Body of pancreas (tissue), 4 donors: ENCODE measurements at places on chromosomes 6 and 20. TPM values are rescaled to one million over a fixed set of nuclear protein-coding genes. Genes with fewer than 3 reads are reported as not detected.

DNA sequence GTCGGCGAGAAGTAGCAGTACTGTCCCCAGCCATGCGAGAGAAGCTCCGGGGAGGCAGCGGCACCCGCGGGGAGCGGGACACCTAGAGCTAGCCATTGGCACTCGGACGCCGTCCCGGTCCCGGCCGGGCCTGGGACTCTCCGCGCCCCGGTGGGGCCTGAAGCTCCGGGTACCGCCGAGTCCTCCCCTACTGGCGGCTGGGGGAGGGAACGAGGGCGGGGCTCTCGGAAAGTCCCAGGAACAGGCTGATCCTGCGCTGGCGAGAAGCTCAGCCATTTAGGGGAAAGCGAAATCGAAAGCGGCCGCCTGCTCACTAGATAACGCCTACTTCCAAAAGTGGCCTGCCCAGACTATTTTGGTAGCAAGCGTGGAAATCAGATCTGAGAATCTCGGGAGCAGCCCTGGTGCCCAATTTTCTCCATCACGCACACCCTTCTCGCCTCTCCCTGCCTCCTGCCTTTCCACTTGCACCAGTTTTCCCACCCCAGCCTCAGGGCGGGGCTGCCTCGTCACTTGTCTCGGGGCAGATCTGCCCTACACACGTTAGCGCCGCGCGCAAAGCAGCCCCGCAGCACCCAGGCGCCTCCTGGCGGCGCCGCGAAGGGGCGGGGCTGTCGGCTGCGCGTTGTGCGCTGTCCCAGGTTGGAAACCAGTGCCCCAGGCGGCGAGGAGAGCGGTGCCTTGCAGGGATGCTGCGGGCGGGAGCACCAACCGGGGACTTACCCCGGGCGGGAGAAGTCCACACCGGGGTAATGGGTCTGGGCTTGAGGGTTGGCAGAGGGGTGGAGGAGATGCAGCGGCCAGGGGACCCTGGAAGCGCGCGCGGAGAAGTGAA, at the start of the genes PSMB9 and TAP1:
TSS of gene PSMB9 (plus strand) at position 652 of the 835 bp plus-strand sequence. CDS start at position 690, 38 bp downstream.
TSS of gene TAP1 (minus strand) at position 164 of the 835 bp plus-strand sequence. CDS start at position 96, 68 bp downstream.
- peak within 1 kb of the TSS; percentile 98 for H3K27ac ChIP-seq
- DNase-seq, result peak; percentile 97
- no peaks in the 10 kb centered on the region for H3K36me3 ChIP-seq
- H3K4me1 ChIP-seq, result peaks cover 20% of the 10 kb centered on the region
- no peaks in the 10 kb centered on the region for H3K27me3 ChIP-seq

DNA sequence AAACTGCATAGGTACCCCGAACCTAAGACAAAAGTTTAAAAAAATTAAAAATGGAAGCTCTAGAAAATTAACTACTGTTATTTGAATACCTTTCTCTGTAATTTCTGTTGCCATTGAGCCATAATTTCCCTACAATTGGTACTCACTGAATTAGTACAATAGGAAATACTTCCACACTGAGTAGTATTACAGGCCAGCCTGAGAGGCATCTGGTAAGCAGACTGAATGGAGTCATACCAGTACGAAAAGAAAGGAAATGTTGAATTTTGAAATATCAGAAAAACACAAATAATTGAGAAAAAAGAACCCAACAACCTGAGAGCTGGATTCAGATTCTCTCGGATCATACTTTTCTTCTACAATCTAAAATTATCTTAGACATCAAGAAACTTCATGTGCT, 791.3 kb downstream of the TENT5A start:
- H3K4me3 ChIP-seq, result no peak overlapping the region
- H3K27me3 ChIP-seq, result no peaks in the 10 kb centered on the region
- DNase-seq, result no peak
- H3K4me1 ChIP-seq, result no peaks in the 10 kb centered on the region
- no peaks in the 10 kb centered on the region for H3K36me3 ChIP-seq

- no peaks in the 10 kb centered on the region for H3K36me3 ChIP-seq
- no peaks in the 10 kb centered on the region for H3K4me1 ChIP-seq
- H3K27me3 ChIP-seq, result no peaks in the 10 kb centered on the region
- H3K4me3 ChIP-seq, result no peak overlapping the region
- no peak for DNase-seq
Measured at GRCh38 chr6:78117966-78118365, 465.1 kb downstream of the MEI4 start.

GRCh38 chr20:53934421-53935343, 135.7 kb downstream of the BCAS1 start:
- DNase-seq, result peak; percentile 45
- H3K27ac ChIP-seq, result peak overlapping the region; percentile 62
- no peak overlapping the region for H3K4me3 ChIP-seq
- H3K27me3 ChIP-seq, result no peaks in the 10 kb centered on the region

- peak; percentile 53 for DNase-seq
- H3K4me3 ChIP-seq, result no peak overlapping the region
- H3K27ac ChIP-seq, result peak overlapping the region; percentile 44
Measured at GRCh38 chr20:25294459-25295385, 46.8 kb downstream of the PYGB start.

- no peaks in the 10 kb centered on the region for H3K36me3 ChIP-seq
- DNase-seq, result no peak
- H3K27me3 ChIP-seq, result no peaks in the 10 kb centered on the region
- H3K4me3 ChIP-seq, result no peak overlapping the region
- no peak overlapping the region for H3K27ac ChIP-seq
Measured at GRCh38 chr20:20012541-20012940, 4.6 kb upstream of the NAA20 start.

- no peak overlapping the region for H3K27ac ChIP-seq
- H3K4me1 ChIP-seq, result no peaks in the 10 kb centered on the region
- no peak overlapping the region for H3K4me3 ChIP-seq
- no peaks in the 10 kb centered on the region for H3K27me3 ChIP-seq
- H3K36me3 ChIP-seq, result no peaks in the 10 kb centered on the region
Measured at GRCh38 chr20:9021699-9022098, 47.2 kb upstream of the PLCB4 start.

The LRP11 gene
- 28.0 TPM for total RNA-seq

DNA sequence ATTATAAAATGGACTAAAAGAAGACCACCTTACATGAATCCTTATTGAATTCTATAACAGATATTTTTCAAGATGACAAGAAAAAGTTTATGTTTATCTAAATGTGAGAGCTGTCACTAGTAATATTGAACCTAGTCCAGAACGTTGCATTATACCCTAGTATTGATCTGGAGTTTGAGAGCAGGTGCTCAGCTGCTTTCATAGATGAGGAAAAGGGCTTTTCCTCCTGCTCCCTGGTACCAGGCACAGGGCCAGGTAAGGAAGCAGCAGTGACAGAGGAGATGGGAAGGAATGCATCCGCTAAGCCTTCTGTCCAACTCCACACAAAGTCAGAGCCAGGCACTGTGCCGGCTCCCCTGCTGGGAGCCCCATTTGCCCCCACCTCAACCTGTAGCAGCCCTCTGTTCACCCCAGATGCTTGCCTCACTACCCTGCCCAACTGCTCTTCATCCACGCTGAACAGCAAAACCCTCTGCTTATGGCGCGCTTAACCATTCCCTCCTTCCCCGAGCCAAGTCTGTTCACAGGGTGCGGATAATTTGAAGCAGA, 393.1 kb downstream of the FRK start:
- H3K4me1 ChIP-seq, result no peaks in the 10 kb centered on the region
- H3K27me3 ChIP-seq, result no peaks in the 10 kb centered on the region
- no peaks in the 10 kb centered on the region for H3K36me3 ChIP-seq
- no peak overlapping the region for H3K27ac ChIP-seq

The SAMD3 gene
- 20.4 TPM for total RNA-seq

- no peaks in the 10 kb centered on the region for H3K4me1 ChIP-seq
- H3K27me3 ChIP-seq, result no peaks in the 10 kb centered on the region
- no peak for DNase-seq
- H3K36me3 ChIP-seq, result no peaks in the 10 kb centered on the region
- no peak overlapping the region for H3K27ac ChIP-seq
- no peak overlapping the region for H3K4me3 ChIP-seq
Measured at GRCh38 chr6:88376768-88377387, 210.7 kb upstream of the CNR1 start.

DNA sequence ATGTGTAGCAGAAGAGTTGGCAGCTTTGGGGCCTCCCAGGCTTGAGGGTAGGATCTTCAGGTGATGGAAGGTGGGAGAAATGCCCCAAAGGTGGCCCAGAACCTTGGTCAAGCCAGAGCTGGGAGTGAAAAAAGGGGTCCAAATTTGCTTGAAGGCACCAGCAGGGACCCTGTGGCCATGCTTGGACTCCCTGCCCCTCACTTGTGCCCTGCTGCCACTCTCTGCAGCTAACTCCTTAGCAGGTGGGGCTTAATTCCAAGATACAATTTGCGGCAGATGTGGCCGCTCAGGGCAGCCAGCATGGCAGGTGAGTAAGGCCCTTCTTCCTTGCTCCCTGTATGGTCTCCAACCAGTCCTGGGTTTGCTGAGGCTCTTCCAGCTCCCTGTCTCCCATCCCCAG, 285.0 kb upstream of the RNF24 start:
- H3K27me3 ChIP-seq, result no peaks in the 10 kb centered on the region
- H3K4me3 ChIP-seq, result no peak overlapping the region
- H3K27ac ChIP-seq, result no peak overlapping the region
- no peaks in the 10 kb centered on the region for H3K4me1 ChIP-seq

DNA sequence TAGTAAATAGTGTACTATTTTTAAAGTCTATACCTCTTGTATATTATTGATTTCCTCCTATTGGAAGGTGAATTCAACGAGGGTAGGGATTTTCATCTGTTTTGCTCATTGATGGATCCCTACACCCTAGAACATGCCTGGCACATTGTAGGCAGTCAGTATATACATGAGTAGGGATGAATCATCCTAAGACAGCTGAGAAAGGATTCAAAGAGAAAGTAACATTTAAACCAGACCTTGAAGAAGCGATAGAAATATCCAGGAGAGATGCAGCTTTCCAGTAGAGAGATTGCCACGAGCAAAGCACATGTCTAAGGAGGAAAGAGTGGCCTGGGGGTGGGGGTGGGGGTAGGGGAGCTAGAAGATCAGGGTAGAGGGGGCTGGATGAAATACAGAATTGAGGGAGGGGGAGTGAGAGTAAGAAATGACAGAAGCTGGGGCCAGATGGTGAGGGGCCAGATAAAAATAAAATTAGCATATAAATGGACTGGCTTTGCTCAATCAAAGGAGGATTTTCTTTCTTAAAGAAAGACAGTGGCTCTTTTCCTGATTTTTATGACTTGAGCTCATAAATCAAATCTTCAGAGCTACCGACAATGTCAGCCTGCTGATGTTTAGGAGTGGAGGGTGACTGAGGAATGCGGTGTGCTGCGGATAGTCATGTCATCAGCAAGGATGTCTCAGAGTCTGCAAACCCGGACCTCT, 168.2 kb downstream of the SAMD5 start:
- DNase-seq, result no peak
- no peak overlapping the region for H3K4me3 ChIP-seq

DNA sequence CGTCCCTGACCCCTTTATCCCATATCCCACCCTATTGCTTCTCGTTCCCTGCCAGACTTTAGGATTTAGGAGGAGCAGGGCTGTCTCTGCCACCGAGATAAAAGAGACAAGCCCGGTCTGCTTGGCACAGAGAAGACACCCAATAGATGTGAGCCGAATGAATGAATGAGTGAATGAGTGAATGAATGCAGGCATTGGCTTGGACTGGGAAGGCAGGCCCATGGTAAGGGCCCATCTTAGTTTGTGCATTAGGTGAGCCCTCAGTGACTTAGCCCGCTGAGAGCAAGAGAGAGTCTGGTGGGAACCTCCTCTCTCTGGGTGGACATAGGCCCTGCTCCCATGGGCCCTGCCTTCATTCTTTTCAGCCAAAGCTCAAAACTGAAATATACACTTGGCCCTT, 879 bp upstream of the BPIFB6 start:
- DNase-seq, result no peak
- H3K36me3 ChIP-seq, result no peaks in the 10 kb centered on the region
- no peaks in the 10 kb centered on the region for H3K27me3 ChIP-seq
- no peaks in the 10 kb centered on the region for H3K4me1 ChIP-seq

DNA sequence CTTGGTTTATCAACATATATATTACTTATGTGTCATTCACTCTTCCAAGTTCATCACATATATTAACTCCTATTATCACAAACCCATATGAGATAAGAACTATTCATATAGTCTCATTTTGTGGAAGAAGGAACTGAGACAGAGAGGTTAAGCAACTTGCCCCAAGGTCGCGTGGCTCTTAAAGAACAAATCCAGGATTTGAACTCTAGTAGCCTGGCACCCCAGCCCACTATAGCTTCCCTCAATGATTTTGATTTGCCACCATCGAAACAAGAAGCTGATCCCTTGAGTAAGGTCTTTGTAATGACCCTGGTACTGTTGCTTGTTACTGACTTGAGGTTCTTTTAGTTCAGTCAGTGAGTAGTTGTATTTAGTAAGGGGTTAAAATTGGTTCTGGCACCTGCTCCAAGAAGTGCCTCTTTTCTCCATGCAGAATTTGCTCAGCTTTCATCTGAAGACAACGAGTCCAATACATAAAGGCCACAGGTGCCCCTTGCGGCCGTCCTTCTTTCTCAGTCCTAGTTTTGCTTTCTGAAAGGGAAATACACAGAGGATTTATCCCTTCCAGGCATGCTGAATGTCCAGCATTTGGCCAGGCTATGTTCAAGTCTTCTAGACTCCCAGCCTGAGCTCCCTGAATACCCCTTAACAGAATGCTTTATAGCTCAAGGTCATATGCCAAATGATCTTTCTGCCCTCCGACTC, 253.0 kb downstream of the TBC1D7 start:
- H3K27me3 ChIP-seq, result no peaks in the 10 kb centered on the region
- H3K4me1 ChIP-seq, result peaks cover 60% of the 10 kb centered on the region
- no peak for DNase-seq
- H3K27ac ChIP-seq, result no peak overlapping the region
- no peaks in the 10 kb centered on the region for H3K36me3 ChIP-seq

The SLC4A11 gene
- 0.52 TPM for total RNA-seq

DNA sequence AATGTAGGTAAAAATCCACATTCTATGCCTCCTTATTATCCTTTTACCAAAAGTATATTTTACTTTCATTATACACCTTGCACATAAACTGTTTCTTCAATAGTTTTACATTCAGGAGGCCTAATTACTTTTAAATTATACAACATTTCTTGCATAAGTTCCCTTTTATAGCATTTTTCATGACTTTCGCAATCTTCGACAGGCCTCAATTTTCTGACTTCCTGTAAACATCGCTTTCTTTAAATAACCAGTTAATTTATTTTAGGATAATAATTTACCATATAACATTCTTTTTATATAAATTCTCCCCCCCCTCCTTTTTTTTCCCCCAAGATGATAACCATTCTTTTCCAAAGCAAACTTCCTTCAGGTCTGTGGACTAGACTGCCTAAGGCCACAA, 9.2 kb downstream of the SLC35A1 start:
- H3K36me3 ChIP-seq, result no peaks in the 10 kb centered on the region
- H3K27ac ChIP-seq, result no peak overlapping the region
- no peak overlapping the region for H3K4me3 ChIP-seq
- H3K27me3 ChIP-seq, result no peaks in the 10 kb centered on the region

The PRKN gene
- total RNA-seq, result 8.2 TPM

GRCh38 chr20:35510951-35511735, 18.3 kb downstream of the C20orf173 start:
- no peaks in the 10 kb centered on the region for H3K36me3 ChIP-seq
- H3K4me3 ChIP-seq, result no peak overlapping the region
- no peaks in the 10 kb centered on the region for H3K27me3 ChIP-seq
- DNase-seq, result no peak

The UST gene
- 11.4 TPM for total RNA-seq

GRCh38 chr20:49320460-49320859, 42.6 kb upstream of the ZNFX1 start:
- no peak overlapping the region for H3K4me3 ChIP-seq
- no peak for DNase-seq
- H3K4me1 ChIP-seq, result peaks cover 16% of the 10 kb centered on the region
- H3K27ac ChIP-seq, result no peak overlapping the region
- H3K36me3 ChIP-seq, result no peaks in the 10 kb centered on the region
